HCT116 (cell line): ENCODE measurements at places on chromosomes 5 and 9. TPM values are rescaled to one million over a fixed set of nuclear protein-coding genes. Genes with fewer than 3 reads are reported as not detected.

PLPP7 gene
- total RNA-seq = 0.37 TPM

FAM221B gene
- total RNA-seq = not detected

NR5A1 gene
- 0.64 TPM for total RNA-seq

GFI1B gene
- 0.20 TPM for total RNA-seq

ZSWIM6 gene
- 7.4 TPM for total RNA-seq

ZNF883 gene
- total RNA-seq = not detected

ERCC6L2 gene
- 39.2 TPM for total RNA-seq

HACD4 gene
- not detected for total RNA-seq

SPAAR gene
- not detected for total RNA-seq

PLAC8L1 gene
- 2.6 TPM for total RNA-seq

CDKN2B gene
- total RNA-seq = 9.8 TPM

KLHL3 gene
- total RNA-seq = not detected

DNA sequence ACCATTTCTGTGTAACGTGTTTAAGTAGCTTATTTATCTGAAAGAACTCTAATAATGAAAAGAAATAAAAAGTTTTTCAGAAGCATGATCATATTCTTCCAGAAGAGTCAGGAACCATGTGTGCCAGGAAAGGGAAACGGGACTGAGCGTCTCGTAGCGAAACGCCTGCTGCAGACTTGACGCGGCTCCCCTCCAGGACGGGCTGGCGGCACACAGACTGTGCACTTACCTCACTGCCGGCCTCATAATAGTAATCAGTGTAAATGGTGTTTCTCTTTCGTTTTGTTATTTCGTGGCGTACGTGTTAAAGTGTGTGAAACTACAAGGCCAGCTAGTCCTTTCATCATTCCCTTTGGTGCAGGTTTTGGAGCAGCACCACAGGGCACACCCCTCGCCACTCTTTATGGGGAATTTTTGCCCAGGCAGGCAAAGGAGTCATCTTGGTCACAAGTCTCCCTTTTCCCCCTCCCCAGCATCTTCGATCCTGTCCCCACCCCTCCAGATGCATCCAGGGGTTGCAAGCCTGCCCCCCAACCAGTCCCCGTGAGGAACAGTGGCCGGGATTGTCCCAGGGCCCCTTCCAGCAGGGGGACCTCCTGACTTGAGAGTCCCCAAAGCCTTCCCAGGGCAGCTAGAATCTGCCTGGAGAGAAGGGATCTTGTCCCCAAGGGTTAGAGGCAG lies 233.1 kb downstream of the FANCC start:
- no peak for DNase-seq

GRCh38 chr9:109244179-109245132 lies 76.4 kb downstream of the EPB41L4B start:
- DNase-seq = peak; percentile 52

GRCh38 chr5:1111727-1112289 lies at the start of gene SLC12A7:
Gene SLC12A7 (minus strand): TSS chr5:1112063. CDS start chr5:1111991, 72 bp downstream.
- no peak for DNase-seq

DNA sequence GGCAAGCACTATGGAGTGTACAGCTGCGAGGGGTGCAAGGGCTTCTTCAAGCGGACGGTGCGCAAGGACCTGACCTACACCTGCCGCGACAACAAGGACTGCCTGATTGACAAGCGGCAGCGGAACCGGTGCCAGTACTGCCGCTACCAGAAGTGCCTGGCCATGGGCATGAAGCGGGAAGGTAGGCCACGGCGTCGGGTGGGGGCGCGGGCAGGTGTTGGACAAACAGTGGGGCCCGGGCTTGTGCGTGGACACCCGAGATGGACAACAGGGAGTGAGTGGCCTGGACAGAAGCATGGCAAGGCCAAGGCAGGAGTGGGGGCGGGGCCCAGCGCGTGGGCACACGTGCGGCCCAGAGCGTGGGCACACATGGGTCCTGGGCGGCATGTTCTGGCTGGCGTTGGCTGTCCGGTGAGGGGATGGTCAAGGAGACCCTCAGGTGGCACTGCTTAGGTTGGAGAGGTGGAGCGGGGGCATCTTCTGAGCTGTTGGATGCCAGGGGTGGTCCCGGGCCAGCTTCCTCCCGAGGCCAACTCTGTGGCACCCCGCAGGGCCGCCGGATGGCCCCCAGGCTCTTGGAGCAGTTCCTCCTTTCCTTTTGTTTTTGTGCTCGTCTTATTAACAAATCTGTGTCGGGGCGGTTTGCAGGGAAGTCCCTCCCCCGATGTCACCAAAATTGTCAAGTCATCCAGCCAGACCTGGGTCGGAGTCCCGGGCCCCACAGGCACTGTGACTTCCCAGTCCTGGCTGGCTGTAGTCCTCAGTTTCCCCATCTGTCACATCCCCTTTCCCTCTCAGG lies 82.9 kb downstream of the RXRA start:
- no peak for DNase-seq

- DNase-seq = peak; percentile 58
Measured at GRCh38 chr9:86405926-86406325, 51.7 kb upstream of the TUT7 start.

DNA sequence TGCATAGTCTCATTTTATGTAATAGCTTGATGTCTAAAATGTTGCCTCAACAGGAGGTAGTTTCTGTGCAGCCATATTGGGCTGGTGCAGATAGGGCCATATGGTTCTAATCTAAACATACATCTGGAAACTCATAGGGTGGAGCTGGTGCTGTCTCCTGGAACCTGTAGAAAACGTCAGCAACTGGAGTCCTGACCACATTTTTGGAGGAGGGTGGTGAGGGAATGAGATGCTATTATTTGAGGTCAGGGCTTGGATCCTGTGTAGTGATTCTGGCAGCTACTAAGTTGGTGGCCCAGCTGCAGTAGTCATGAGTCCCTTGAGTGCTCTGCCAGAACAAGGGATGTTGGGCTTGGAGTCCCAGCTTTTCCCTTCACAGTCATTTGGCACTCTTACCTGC lies 14.1 kb downstream of the MAN2A1 start:
- no peak for DNase-seq

GRCh38 chr5:124460642-124461041 lies 285.8 kb downstream of the ZNF608 start:
- DNase-seq = no peak

- no peak for DNase-seq
Measured at GRCh38 chr5:32074401-32074800, 99.7 kb downstream of the GOLPH3 start.

- no peak for DNase-seq
Measured at GRCh38 chr9:134894136-134894860, 13.7 kb downstream of the FCN2 start.

DNA sequence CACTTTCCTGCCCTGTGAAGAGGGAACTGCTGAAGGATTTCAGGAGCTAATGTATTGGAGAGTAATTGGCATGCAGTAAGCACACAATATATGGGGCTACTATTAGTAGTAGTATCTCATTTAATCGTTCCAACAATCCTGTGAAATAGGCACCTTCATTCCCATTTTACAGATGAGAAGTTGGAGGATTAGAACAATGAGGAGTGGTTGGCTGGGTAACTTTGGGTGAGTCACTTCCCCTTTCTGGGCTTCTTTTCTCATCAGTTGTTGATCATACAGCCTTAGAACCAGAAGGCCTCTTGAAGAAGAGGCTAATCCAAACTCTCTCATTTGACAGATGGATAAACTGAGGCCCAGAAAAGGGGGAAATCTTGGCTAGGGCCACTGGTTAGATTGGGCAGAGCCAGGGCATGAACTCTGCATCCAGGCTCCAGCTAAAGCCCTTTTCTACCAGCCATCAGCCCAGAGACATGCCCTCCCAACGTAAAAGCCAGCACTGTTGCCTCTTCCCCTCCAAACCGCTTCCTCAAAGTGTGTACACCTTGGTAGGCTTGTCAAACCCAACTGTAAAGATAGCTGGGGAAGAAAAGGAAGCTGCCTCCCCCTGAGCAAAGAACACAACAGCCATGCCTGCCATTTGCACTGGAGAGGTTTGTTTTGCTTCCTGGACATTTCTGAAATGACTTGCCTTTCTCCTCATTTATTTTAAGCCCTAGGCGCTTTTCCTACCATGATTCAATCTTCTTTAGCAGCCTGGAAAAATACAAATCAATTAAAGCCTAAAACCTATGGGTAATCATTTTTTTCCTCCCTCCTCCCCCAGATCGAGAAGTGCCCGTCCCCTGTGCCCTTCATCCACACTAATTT lies 992 bp downstream of the SPACA9 start:
- DNase-seq = no peak

DNA sequence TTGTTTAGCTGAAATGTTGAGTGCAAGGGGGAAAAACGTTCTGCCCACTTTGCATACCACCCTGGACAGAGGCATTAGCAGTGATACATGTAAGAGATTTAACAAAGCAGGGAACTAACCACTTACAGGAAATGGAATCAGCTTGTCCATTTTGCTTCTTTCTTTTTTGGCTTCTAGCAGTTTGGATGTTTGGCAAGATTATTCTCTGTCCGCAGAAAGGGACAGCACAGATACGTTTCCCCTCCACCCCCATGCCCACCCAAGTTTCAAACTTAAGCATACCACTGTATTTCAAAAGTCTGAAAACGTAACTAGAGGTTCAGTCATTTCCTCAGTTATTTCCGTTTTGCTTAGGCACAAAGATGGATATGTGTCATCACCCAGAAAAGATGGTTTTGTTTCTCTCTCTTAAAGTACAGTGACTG lies 118.4 kb downstream of the GDNF start:
- DNase-seq = no peak
